ENCODE measurements at places on chromosomes 4 and X.

DNA sequence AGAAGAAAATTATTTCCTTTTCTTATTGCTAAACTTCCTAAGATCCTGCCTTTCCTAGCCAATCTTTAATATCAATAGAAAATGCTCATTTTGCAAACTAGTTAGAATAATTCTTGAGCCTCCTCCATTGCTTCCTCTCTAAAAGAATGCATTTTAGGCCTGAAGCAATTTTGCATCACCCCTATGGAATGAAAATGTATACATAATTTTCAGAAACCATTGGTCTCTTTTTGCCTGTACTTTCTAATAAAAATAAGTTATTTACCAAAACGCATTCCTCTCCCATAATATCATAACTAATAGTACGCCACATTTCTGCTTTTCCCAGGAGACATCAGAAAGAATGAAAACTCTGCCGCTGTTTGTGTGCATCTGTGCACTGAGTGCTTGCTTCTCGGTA lies 1.7 kb downstream of the MUC7 start:
- no peak for DNase-seq

- DNase-seq: no peak
Measured at GRCh38 chr4:128847082-128847724, 37.7 kb downstream of the JADE1 start.

GRCh38 chr4:142452161-142452855 lies 393.8 kb downstream of the INPP4B start:
- no peak for DNase-seq

DNA sequence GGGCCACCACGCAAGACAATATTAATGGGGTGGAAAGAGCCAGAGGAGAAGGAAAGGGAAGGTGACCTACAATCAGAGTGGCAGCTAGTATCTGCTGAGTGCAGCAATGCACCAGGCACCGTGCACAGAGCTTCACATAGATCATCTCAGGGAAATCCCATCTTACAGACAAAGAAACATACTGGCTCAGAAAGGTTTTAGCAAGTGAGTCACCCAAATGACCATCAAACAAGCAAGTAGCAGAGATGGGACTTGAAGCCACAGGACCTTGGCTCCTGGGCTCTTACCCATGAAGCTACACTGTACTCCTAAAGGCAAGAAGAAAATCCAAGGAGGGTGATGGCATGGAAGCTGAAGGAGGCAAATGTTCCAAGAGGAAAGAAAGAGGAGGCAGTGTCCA lies 6.8 kb downstream of the ANXA5 start:
- no peak for DNase-seq

DNA sequence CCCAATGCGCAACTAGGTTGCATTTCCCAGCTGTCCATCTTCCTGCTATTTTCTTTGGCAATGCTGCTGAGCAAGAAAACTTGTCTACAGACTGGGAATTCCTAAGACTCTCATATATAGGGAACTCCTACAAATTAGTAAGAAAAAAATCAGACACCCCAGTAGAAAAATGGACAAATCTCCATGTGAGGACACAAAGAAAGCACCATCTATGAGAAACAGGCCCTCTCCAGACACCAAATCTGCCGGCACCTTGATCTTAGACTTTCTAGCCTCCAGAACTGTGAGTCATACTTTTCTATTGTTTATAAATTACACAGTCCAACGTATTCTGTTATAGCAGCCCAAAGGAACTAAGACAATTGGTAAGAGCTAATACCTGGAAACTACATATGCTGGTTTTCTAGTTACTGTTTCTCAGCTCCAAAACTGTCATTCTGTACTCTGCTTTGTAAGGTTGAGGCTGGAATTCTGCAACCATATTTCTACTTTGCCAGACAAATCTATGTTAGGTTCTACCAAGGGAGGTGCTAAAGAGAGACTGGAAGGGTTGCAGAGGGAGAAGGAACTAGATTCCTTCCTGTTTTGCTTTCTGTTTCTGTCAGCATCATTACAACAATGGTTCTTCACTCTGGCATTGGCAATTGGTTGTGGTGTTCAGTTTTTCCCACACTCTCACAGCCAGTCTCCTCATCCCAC lies 35.7 kb upstream of the FAM241A start:
- no peak for DNase-seq

GRCh38 chr4:121233982-121234381 lies 69.9 kb upstream of the TNIP3 start:
- DNase-seq: no peak

DNA sequence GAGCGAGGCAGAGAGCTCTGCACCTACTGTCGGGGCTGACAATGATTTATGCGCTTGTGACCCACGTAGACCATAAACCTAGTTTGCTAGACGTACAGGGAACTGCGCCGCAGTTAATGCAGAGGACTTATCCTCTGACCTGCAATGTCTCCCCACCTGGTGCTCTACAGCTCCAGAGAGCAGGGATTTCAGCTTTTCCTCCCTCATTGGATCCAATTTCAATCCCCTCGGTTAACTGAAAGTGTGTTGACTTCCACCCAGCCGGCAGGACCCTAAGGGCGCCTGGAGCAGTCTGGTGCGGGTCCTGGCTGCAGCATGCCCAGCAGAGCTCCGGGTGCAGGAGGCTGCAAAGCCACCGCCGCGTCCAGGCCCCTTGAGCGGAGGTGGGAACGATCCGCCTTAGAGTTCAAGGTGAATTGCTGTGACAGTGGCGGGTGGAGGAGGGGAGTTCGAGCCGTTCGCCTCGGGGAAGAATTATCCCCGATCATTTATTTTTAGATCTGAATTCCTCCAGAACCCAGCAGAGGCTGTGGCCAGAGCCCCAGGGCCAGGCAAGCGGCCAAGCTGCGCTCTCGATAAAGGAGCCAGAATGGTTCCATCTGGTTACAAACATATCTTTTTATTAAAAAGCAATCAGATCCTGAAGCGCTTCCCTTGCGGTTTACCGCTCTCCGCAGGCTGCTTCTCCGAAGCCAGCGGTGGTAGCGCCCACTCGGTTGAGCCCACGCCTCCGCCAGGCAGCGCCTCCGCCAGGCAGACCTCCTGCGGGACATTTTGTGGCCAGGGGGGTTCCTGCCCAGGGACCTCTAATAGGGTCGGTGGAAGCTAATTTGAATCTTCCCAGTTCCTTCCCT lies 66.0 kb downstream of the FBXO8 start:
- no peak for DNase-seq

DNA sequence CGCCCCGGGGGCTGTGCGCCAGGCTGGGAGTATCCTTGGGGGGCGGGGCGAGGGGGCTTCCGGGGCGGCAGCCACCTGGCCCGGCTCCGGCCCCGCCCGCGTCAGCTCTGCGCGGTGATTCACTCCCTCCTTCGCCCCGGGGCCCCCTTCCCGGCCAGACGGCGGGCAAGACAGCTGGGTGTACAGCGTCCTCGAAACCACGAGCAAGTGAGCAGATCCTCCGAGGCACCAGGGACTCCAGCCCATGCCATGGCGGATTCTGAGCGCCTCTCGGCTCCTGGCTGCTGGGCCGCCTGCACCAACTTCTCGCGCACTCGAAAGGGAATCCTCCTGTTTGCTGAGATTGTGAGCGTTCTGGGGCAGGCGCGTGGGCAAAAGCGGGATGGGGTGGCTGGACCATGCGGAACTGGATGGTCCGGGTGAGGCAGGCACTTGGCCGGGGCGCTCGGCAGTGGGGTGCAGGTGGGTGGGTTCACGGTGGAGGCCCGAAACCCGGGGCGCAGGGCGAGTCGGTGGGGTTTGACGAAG lies at the start of gene PLP2:
PLP2 (plus strand) TSS at position 147 of the 528 bp plus-strand sequence; CDS start at position 250, 103 bp downstream.
- DNase-seq: peak; percentile 30

GRCh38 chr4:92566269-92566668 lies 262.5 kb downstream of the GRID2 start:
- no peak for DNase-seq

DNA sequence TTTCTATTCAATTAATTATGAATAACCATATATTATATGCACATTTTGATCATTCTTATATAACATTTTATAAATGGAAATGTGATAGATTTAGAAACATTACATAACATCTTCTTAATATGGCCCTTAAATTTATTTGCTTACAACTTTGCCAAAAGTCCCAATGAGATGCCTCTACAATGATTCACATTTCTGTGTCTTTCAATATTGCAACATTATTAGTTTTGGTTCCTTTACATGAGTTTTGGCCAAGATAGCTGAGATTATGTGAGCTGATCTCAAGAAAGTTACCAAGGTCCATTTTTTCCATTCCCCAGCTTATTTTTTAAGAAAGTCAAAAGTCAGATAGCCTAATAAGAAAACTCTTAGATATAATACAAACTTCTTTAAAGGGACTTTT lies 361.2 kb downstream of the PCDH7 start:
- no peak for DNase-seq

DNA sequence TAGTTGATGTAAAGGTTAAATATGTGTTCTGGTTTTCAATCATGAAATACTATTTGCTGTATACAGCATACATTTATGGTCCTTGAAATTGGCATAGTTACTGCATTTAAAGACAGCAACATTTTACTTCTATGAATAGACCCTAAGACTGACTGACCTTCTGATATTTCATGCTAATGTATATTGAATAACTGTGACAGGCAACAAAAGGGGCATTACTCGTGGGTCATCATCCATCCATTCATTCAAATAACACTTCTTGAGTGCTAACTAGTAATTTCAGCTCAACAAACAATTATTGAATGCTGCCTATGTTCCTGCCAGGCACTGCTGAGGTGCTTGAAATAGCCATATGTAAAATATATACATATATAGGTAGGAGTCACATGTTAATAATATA lies 92.8 kb upstream of the ADAMTS3 start:
- DNase-seq: no peak

DNA sequence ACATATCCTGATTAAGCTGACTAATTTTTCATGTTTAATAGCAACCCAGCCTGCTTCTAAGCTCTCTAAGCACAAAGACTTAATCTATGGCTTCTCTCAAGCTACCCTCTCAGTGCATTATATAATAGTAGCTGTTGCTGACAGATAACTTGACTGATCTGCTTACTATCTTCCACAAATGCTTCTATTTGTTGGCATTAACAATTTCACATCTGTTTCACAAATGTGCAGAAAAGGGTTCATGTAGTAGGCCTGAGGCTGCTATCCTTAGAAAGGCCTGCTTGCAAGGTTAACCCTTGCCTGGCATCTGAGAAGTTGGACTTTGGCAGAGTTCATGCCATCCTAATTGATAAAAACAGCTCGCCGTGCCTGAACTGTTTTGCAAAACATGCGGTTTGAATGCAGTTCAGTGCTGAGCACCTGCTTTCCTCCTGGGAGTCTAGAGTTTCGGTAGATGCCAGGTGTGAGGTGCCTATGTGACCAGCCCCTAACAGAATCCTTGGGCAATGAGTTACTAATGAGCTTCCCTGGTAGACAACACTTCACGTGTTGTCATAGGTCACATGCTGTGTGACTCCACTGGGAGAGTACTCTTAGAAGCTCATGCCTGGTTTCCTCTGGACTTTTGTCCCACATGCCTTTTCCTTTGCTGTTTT lies 68.4 kb downstream of the NSG1 start:
- no peak for DNase-seq

GRCh38 chr4:25180524-25181131 lies 20.4 kb upstream of the SEPSECS start:
- DNase-seq: peak; percentile 50

DNA sequence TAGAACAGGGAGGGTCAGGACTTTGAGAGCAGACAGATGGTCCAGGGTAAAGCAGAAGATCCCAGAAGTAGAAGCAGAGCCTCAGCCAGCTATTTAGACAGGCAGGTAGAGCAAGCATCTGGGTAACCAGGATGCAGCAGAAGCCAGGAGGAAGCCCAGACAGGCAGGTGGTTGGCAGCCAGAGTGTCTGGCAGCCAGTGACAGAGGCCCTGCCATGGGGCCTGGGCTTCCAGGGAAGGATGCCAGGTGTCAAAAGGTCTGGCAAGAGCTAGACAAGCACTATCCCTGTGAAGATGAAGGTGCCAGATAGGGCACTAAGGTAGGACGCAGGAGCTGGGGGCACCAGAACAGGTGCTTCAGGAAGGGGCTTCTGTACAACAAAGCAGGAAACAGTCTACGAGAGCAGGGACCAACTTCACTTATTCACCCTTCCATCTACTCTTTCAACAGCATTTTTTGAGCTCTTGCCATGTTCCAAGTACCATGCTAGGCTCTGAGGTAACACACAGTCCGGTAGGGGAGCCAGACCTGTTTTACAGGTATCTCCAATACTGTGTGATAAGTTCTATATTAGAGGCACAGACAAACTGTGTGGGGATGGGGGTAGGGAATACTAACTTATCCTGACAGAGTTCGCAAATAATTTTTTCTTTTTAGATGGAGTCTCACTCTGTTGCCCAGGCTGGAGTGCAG lies 38.1 kb upstream of the GJB1 start:
- no peak for DNase-seq

DNA sequence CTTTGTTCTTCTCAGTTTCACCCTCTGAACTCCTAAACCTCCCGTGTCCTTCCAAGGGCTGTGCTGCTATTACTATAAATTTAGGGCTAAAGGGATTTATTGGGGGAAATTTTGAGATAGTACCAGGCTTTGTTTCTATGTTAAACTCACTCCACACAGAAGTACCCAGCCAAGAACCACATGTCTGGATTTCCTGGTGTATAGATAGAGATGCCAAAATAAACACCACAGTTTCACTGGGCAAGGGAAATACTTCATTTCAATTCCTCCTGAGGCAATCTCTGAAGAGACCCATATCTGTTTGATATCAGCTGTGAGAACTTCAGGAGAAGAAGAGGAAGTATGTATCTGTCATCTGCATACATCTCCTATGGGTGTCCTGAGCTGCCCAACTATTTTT lies 21.7 kb upstream of the CLNK start:
- no peak for DNase-seq

DNA sequence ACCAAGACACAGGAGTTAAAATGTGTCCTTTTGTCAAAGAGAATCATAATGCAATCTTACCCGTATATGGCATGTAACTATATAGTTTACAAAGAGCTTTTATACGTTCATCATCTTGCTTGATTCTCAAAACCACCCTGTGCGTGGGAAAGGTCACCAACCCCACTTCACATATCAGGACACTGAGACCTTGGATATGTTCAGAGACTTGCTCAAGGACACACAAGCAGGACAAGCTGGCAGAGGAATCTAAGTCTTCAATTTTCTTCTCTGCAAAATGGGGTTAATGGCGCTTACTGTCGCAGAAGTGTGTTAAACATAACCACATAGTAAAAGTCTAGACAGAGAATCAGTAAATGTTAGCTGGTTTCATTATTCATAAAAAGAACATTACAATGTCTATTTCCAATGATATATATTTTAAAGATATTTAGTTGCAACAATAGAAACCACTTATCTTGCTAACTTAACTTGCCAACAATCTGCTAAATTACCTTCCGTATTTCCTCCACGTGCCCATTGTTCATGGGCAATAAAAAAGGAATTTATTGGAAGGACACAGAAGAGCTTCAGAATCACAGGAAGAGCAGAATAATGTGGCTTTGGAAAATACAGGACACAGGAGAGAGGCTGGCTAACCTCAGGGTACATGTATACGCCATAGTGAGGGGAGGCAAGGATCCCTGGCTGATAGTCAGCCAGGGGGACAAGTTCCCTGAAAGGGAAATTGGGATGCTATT lies 64.6 kb upstream of the TAPT1 start:
- DNase-seq: no peak

GRCh38 chrX:151703487-151703886 lies 8.2 kb downstream of the PRRG3 start:
- DNase-seq: no peak

- DNase-seq: no peak
Measured at GRCh38 chr4:12211636-12212035, 782.9 kb upstream of the HS3ST1 start.

Data from hematopoietic multipotent progenitor cell treated with erythropoietin and hydrocortisone succinate and interleukin-3 and kit ligand, for 17 days (in vitro differentiated cells).